GM23248 (cell line): ENCODE measurements at places on chromosomes 2 and 18.

DNA sequence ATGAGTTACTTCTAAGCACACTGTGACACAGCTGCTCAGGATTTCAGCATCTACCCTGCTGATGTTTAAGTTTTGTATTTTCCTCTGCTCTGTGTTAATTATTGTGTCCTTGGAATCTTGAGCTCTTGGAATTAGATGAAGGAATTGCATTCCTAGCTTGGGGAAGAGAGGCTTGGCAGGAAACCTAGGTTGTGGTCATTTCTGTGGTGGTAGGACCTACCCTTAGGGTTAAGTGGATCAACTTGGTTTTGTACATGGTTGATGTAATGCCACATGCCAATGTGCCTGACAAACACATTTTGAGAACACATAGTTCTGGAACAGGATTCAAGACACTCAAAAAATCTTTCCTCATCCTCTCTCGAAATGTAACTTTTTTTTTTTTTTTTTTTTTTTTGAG lies 264.5 kb upstream of the MEX3C start:
- no peak for DNase-seq

DNA sequence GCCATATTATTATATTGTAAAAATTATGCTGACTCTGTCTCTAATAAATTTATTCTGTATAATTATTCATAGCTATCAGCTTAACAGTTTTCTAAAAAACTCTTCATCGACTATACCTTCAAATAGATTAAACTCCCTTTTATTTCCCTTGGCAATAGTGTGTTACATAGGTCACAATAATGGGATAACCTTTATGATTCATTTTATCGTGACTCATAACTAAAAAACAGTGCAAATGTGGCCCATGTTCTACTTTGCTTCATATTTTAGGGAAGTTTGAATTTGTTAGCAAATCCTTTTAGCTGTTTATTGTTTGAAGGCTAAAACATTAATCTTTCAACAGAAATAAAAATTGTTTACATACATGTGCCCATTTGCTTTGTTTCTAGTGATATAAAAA lies 783.2 kb upstream of the CDH2 start:
- peak; percentile 29 for DNase-seq

DNA sequence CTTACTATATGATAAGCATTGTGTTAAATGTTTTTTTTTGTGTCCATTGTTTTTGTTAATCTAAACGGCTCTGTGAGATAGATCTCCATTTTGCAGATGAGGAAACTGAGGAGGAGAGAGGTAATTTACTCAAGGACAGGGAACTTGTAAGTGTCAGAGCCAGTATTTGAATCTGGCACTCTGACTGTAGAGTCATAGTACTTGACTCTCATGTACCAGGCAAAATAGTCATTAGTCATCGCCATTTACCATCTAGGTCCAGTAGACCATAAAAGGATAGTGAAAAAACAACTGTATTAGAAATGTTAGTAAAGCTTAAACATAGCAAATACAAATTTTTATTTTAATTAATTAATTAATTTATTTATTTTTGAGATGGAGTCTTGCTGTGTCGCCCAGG lies 4.8 kb downstream of the PSMD14 start:
- DNase-seq = peak; percentile 58

GRCh38 chr2:176793792-176794191 lies 418.8 kb upstream of the HNRNPA3 start:
- no peak for DNase-seq

DNA sequence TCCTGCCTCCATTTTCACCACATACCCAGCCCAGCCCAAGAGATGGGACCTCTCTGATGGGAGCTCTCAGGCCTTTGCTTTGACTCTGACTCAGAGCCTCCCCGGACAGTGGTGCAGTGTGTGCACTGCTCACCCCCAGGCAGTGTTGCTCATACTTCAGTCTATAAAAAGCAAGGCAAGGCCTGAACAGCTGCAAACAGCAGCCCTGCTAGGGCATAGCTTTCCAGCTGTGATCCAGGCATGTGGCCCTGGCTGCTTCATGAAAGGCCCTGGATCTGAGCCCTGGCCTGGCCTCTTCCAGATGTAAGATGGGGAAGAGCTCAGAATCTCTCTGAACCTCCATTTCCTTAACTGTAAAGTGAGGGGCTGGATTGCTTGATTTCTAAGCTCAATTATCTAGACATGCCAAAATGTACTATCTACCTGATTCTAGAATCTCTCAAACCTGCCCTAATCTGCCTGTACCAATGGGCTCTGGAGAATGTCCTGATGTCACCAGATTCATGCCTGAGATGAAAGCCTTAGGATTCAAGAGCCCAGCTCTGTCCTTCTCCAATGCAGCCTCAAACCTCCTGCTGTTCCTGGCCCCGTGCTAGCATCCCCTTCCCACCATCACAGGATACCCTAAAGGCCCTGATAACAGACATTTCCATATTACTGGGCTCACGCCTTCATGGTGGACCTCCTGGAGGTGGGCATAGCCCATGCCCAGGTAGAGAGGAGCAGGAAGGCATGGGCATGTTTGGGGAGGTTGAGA lies 206.9 kb downstream of the ARL4C start:
- peak; percentile 92 for DNase-seq

- no peak for DNase-seq
These were observed 164.2 kb downstream of the FIGN start for GRCh38 chr2:163571423-163572102.

DNA sequence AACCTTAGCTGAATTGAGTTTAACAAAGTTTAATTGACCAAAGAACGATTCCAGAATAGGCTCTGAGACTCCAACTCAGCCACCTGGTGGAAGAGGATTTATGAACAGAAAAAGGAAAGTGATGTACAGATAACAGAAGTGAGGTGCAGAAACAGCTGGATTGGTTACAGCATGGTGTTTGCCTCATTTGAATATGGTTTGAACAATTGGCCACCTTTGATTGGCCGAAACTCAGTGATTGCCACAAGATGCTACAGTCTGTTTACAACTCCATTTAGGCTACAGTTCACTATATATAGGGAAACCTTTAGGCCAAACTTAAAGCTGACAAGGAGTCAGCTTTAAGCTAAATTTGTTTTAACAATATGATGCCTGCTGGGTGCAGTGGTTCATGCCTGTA lies 28.1 kb upstream of the SLC35G4 start:
- DNase-seq = no peak

DNA sequence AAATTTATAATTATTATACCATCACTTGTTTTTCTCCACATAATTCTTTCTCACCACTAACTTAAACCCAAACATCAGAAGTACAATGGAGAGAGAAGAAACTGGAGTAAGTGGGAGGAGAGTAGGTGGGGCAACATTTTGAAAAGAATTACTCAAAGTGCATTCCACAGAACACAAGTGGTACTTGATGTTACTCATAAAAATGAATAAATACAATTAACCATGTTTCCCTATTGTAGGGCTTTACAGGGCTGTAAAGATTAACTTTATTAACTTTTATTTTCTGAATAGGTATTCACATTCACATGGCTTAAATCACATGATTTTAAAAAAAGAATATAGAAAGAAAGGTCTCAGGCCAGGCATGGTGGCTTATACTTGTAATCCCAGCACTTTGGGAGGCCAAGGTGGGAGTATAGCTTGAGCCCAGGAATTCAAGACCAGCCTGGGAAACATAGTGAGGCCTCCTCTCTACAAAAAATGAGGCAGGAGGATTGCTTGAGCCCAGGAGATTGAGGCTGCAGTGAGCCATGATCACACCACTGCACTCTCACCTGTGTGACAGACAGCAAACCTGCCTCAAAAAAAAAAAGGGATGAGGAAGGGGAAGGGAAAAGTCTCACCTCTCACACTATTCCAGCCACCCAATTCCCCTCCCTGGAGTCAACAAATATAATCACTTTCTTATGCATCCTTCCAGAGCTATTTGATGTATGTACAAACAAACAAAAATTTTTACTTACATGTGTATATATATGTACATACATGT lies 47.1 kb downstream of the KCNG3 start:
- peak; percentile 13 for DNase-seq

DNA sequence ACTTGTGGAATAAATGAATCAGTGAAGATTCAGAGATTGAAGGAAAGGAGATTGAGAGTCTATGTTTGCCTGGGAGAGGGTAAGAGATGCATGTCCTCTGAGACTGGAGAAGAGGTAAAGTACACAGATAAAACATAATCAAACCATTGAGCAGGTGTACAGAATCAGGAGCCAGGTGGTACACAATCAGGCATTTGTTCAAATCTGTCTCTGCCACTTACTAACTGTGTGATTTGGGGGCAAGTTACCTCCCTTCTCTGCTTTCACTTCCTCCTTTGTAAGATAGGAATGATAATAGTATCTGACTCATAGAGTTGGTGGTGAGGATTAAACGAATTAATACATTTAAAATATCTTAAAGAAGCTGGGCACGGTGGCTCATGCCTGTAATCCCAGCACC lies 94.0 kb downstream of the CDK15 start:
- DNase-seq = peak; percentile 44

DNA sequence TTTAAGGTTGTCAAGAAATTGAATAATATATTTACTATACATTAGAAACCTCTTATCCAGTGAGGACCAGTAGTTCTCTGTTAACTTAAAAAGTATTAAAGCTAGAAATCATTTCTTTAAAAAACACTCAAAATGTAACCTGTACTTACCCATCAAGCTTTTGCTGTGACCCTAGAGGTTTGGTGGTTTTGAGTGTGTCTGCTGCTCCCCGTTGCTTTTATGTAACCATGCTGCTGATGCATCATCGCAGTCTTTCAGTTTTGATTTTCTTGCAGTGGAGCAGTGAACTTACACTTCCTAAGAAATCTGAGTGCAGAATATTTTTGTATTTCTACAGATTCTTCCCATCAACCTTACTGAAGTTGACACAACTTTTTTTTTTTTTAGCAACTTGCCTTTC lies 34.2 kb downstream of the MRPS9 start:
- DNase-seq = no peak

DNA sequence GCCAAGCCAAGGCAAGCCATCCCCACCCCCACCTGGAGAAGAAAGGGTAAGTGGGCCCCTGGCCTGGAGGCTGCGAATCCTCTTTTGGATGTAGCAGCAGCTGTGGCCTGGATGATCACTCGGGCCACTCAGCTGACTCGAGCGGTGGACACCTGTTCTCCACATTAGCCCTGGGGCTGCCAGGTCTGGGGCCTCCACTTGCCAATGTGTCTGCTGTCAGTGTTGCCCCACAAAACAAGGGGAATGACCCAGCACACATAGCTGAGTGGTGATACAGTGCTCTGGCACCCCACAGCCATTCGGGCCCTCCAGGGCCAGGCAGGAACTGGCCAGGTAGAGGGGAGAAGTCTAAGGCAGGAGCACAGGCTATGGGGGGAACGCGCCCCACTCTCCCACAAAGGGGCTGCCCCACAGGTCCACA lies 2.6 kb downstream of the STK25 start:
- DNase-seq = peak; percentile 32

DNA sequence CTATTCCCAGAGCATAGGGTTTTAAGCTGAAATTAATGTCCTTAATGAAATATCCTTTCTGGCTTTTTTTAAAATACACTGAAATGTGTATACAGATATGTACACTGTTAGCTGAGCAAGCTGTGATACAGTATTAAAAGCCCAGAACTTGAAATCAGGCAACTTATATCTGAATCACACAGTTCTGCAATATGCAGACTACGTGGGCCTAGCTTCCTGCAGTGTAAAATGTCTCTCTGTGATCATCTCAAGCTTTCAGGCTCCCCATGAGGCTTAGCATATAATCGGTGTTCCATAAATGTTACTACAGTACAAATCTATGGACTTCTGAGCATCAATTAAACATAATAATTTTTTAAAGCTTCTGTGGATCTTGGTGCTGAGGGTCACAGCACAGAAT lies 8.2 kb downstream of the FBXO15 start:
- peak; percentile 35 for DNase-seq

DNA sequence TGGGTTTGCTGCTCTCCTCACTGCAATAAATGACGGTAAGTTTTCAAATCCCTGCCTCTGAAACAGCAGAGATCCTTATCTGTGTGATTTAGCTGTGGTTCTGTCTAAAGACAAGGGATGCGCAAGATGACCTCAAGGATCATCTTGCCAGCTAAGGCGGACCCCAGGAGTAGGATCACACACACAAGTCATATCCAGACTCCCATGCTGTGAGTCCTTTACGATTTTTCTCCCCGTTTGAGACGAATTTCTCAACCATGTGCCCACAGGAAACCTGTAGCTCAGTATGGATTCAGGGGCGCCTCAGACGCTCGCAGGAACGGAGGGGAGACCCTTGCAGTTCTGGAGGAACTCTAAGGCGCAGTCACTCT lies 11.1 kb upstream of the DCTN1 start:
- DNase-seq = peak; percentile 69

GRCh38 chr2:199488772-199489400 lies 31.1 kb upstream of the SATB2 start:
- peak; percentile 70 for DNase-seq

DNA sequence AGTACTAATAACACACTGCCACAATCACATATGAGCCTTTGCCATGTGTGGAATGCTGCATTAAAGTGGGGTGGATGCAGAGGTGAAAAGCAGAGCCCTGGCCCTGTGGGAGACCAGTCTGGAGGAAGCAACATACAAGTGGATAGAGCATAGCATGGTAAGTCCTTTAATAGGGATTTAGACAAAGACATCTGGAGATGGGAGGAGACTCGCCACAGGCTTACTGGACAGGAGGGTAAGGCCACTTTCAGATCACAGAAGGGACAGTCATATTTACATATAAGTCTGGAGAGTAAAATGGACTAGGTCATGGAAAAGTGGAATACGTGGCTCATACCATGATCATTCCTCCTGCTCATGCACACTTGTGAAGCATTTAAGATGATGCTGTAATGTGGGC lies 84.3 kb downstream of the PPP1R1C start:
- no peak for DNase-seq
